ENCODE measurements at places on chromosomes 7 and 10.

- DNase-seq, result no peak
These were observed 43.3 kb downstream of the NRP1 start for GRCh38 chr10:33291053-33291592.

GRCh38 chr10:95815701-95816240 lies 59.8 kb downstream of the ENTPD1 start:
- DNase-seq, result no peak

DNA sequence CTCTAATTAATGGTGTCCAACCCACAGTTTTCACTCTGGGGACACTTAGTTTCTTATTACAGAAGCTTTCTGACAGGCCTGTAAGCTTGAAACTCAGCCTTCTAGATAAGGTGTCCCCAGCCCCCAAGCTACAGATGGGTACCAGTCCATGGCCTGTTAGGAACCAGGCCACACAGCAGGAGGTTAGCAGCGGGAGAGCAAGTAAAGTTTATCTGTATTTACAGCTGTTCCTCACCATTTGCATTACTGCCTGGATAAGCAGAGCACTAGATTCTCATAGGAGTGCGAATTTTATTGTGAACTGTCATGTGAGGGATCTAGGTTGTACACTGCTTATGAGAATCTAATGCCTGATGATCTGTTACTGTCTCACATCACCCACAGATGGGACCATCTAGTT lies 93.7 kb downstream of the TMEM26 start:
- DNase-seq, result no peak

DNA sequence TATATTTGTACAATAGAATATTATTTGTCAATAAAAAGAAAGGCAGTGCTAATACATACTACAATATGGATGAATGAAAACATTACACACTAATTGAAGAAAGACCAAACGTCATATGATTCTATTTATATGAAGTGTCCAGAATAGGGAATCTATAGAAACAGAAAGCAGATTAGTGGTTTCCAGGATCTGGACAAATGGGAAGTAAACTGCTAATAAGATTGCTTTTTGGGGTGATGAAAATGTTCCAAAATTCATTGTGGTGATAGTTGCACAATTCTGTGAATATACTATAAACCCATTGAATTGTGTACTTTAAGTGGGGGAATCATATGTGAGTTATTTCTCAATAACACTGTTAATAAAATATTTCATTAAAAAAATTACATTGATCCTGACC lies 78.2 kb upstream of the IFRD1 start:
- DNase-seq, result no peak

- DNase-seq, result no peak
These were observed 78.4 kb downstream of the NXPH1 start for GRCh38 chr7:8511855-8512254.
